Activated naive CD8-positive, alpha-beta T cell treated with anti-CD3 and anti-CD28 coated beads, Interleukin-2, amount 50 U/mL, for 24 hours (primary cell): ENCODE measurements at places on chromosomes 6 and 20.

- no peak overlapping the region for H3K4me3 ChIP-seq
- no peaks in the 10 kb centered on the region for H3K36me3 ChIP-seq
- no peak for DNase-seq
- H3K27me3 ChIP-seq, result no peaks in the 10 kb centered on the region
- H3K4me1 ChIP-seq, result no peaks in the 10 kb centered on the region
- H3K27ac ChIP-seq, result no peak overlapping the region
Measured at GRCh38 chr20:19288636-19289035, 76.2 kb downstream of the SLC24A3 start.

DNA sequence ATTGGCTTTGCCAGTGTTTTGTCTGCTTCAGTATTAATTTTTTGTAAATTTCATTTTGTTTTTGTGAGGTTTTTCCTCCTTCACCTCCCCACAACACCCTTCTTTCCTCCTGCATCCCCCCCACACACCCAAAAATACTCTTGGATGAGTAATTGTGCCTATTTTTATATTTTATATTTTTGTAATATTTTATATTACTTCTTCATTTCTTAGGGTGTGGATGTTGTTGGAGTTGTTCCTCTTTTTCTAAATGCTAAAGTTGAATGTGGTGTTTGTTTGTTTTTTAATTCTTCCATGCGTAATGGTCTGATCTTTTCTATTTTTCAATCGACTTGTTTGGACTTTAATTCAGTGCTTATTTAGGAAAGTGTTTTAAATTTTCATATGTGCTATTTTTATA, 420.5 kb upstream of the SOX4 start:
- no peak for DNase-seq
- H3K4me3 ChIP-seq, result no peak overlapping the region
- H3K4me1 ChIP-seq, result peaks cover 3% of the 10 kb centered on the region
- no peaks in the 10 kb centered on the region for H3K27me3 ChIP-seq
- peaks cover 10% of the 10 kb centered on the region for H3K36me3 ChIP-seq
- no peak overlapping the region for H3K27ac ChIP-seq

DNA sequence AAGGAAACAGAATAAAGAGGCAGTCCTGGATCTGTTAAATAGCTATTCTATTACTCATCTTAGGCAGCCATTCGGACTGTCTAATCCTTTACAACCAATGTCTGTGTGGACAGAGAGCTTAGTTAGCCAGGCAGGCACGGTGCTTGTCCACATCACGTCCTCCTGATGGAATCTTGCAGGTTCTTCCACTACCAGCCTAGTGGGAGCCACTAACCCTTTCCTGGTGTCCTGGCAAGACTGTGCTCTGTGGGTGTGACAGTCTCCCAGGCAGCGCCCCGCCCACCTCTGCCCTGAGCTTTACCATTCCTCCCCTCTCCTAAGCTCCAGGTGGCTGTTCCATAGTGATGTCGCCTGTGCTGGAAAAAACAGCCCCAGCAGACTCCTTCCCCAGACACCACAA, 78.3 kb upstream of the CLDN20 start:
- peaks cover 63% of the 10 kb centered on the region for H3K4me1 ChIP-seq
- no peaks in the 10 kb centered on the region for H3K27me3 ChIP-seq
- H3K36me3 ChIP-seq, result peaks cover 8% of the 10 kb centered on the region
- DNase-seq, result peak; percentile 36

GRCh38 chr6:170421921-170422320, 115.4 kb downstream of the FAM120B start:
- no peak overlapping the region for H3K4me3 ChIP-seq
- DNase-seq, result no peak
- H3K27me3 ChIP-seq, result peaks cover 21% of the 10 kb centered on the region
- no peaks in the 10 kb centered on the region for H3K36me3 ChIP-seq
- H3K4me1 ChIP-seq, result peaks cover 3% of the 10 kb centered on the region
- H3K27ac ChIP-seq, result no peak overlapping the region

DNA sequence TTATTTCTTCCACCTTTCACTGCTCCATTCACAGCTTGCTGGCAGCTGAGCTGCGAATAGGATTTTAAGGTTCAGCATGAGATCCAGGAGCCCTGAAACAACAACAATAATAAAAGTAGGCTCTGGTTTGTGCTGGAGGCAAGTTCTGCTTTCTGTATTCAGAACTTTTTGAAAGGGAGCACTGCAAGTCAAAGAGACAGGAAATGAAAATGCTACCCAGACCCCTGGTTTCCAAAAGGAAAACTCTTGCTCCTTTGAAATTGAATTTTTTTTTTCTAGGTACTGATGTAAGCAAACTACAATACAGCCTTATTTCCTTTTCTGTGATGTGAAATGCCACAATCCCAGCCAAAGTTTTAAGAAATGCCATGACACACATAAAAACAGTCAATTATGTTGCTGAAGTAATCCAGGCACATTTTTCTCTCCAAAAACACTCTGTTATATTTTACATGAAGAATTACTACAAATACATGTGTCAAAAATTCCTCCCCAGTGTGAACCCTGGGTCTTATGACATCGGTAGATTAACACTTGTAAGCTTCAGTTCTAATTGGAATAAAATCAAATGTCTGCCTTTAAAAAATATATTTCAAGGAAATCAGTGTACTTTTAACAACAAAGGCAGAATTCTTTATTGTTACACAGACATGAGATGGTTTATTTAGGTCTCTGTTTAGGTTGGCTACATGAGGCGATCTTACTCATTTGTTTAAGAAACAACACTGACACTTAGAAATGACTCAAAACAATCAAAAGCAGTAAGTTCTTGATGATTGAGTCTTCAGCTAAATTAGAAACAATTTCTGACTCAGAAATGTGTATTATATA, 656.7 kb downstream of the EPHA7 start:
- no peak overlapping the region for H3K4me3 ChIP-seq
- no peak for DNase-seq
- H3K4me1 ChIP-seq, result no peaks in the 10 kb centered on the region
- H3K27me3 ChIP-seq, result no peaks in the 10 kb centered on the region

- H3K36me3 ChIP-seq, result no peaks in the 10 kb centered on the region
- H3K27ac ChIP-seq, result no peak overlapping the region
- peaks cover 10% of the 10 kb centered on the region for H3K27me3 ChIP-seq
- no peak overlapping the region for H3K4me3 ChIP-seq
- DNase-seq, result no peak
Measured at GRCh38 chr20:52959125-52959524, 13.0 kb upstream of the TSHZ2 start.

DNA sequence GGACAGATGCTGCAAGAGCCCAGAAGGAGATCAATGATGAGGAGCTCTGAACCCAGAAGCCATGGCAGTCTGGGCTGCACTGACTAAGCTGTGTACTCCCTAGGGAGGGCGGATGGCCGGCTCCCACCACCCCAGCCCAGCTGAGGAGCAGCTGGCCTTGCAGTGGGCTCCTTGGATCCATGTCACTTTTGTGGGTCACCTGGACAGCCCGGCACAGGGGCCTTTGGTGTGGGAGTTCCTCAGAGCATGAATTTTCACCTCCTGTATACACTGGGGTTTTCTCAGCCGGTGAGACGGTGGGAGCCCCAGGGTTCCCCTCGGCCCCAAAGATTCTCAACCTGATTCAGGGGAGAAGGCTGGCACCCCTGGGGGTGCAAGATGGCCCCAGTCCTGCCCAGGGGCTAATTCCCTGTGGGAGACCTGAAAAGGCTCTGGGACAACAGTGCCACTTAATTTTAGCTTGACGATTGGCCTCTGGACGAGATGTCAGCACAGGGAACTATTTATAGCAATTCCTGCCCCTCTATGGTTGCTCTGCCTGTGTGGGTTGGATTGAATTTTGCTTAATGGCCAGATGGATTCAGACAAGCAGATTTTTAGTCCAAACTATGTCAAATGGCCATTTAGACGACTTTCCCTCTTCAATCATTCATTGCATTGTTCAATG, 121.6 kb upstream of the PMEPA1 start:
- no peaks in the 10 kb centered on the region for H3K36me3 ChIP-seq
- no peak overlapping the region for H3K4me3 ChIP-seq
- no peaks in the 10 kb centered on the region for H3K27me3 ChIP-seq
- no peak for DNase-seq

DNA sequence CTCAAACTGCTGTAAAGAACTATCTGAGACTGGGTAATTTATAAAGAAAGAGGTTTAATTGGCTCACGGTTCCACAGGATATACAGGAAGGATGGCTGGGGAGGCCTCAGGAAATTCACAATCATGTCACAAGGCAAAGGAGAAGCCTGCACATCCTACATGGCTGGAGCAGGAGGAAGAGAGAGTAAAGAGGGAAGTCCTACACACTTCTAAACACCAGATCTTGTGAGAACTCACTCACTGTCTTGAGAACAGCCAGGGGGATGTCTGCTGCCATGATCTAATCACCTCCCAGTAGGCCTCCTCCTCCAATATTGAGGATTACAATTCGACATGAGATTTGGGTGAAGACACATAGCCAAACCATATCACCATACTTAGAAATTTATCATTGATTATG, 1307.0 kb upstream of the GJE1 start:
- no peaks in the 10 kb centered on the region for H3K4me1 ChIP-seq
- H3K36me3 ChIP-seq, result no peaks in the 10 kb centered on the region
- H3K27me3 ChIP-seq, result peaks cover 3% of the 10 kb centered on the region
- DNase-seq, result no peak

GRCh38 chr6:154614641-154615040, 104.2 kb upstream of the CNKSR3 start:
- peaks cover 38% of the 10 kb centered on the region for H3K4me1 ChIP-seq
- no peak for DNase-seq
- H3K27me3 ChIP-seq, result peaks cover 7% of the 10 kb centered on the region
- H3K36me3 ChIP-seq, result peaks cover 3% of the 10 kb centered on the region
- H3K27ac ChIP-seq, result no peak overlapping the region
- H3K4me3 ChIP-seq, result no peak overlapping the region

GRCh38 chr6:18165751-18166150, 10.5 kb downstream of the KDM1B start:
- H3K36me3 ChIP-seq, result peaks cover 35% of the 10 kb centered on the region
- no peaks in the 10 kb centered on the region for H3K27me3 ChIP-seq
- H3K27ac ChIP-seq, result no peak overlapping the region

GRCh38 chr6:149445095-149445466, 39.7 kb downstream of the ZC3H12D start:
- peaks cover 5% of the 10 kb centered on the region for H3K4me1 ChIP-seq
- H3K36me3 ChIP-seq, result peaks cover 4% of the 10 kb centered on the region
- DNase-seq, result no peak
- H3K27me3 ChIP-seq, result peaks cover 1% of the 10 kb centered on the region
- H3K4me3 ChIP-seq, result no peak overlapping the region
- H3K27ac ChIP-seq, result no peak overlapping the region
